ENCODE measurements at places on chromosomes 5 and 9.

DNA sequence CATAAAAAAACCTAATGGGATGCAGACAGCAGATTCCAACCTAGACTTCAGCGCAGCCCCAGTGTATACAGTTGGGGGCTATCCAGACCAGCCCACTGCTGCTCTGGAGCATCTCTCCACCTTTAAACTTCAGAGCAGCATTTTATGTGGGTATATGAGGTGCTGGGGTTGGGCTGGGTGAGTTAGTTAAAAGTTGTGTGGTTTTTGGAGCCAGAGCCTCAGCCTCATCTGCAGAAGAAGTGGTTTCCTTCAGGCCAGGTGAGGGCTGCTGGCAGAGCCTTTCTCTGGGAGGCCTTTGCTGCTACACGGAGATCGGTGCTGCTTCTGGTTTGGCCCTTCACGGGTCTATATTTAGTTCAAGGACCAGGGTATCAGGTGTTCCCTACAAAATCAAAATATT is 228.3 kb downstream of the PDZD2 start:
- DNase-seq = no peak

DNA sequence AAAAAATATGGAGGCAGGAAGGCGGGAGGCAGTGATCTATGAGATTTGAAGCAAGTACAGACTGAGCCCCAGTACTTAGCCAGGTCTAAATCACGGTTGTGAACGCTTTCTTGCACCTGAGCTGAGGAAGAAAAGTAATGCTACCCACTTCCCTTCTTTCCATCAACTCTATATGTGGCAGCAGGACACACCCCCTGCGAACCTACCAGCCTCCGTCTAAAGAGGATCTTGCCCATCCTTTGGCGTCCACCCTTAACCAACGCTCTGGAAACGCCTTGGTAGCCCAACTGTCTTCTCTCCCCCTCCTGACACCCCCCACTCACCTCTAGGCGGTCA is 545 bp downstream of the HMGCS1 start:
- DNase-seq = no peak

DNA sequence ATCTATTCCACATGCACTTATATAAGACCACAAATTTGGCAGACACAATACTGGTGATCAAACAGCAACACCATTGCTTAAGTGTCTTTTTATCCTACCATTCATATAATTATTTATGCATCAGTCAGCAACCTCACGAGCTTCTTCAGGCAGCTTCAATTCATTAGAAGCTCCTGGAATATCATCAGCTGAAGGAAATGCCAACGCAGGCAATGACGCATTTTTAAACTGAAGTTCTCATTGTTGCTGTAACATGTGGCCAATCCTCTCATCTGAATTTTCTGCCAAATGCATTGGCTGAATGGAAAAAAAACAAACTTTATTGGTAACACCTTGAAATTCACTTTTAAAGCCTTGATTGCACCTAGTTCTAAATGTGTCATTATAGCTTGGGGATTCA is 376.4 kb upstream of the RGMB start:
- DNase-seq = no peak

- no peak for DNase-seq
These were observed 9.2 kb upstream of the OTULINL start for GRCh38 chr5:14572385-14572784.

- DNase-seq = no peak
These were observed 94.2 kb downstream of the AGTPBP1 start for GRCh38 chr9:85647571-85647970.
